Immature natural killer cell (primary cell): ENCODE measurements at places on chromosomes 3 and 15.

DNA sequence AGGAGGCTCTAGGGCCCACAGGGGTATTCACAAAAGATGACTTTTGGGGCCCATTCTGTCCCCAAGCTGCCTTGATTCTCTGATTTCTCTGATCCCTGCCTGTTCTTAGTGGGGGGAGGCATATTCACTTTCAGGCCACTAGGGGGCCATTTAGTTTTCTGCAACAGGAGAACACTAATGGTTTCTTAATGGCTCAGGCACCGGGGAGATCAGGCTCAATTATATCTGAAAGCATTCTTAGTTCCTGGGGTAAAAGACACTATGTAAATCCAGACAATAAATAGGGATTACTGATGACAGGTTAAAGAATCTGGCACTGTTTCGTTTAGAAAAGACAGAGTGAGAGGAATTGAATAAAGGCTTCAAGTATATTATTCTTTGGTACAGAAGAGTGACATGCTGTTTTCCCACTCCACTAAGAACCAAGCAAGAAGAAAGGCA is 2.5 kb upstream of the INAFM2 start:
- DNase-seq = peak; percentile 61

DNA sequence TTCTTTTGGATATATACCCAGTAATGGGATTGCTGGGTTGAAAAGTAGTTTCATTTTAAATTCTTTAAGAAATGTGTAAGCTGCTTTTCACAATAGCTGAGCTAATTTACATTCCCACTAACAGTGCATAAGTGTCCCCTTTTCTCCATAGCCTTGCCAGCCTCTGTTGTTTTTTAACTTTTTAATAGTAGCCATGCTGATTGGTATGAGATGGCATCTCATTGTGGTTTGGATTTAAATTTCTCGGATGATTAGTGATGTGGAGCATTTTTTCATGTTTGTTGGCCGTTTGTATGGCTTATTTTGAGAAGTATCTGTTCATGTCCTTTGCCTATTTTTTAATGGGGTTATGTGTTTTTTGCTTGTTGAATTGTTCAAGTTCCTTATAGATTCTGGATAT is 444.3 kb upstream of the ATP11B start:
- DNase-seq = no peak

GRCh38 chr3:38878646-38879045 is 62.6 kb upstream of the SCN10A start:
- DNase-seq = no peak

DNA sequence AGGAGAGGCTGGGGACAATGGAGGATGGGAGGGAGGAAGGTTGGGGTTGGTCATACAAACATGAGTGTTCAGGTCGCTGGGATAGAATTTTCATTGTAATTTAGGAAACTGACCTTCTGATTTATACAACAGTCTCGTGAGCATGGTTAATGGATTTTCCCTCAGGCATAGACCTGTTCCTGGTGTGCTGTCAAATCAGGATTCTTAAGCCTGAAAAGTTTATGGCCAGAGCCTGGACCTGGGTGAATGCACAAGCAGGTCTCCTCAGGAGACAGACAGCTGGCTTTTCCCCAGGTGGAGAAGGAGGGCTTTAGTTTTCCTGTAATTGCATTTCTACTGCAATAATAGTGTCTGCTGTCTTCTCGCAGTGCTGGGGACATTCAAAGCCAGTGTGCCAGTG is 338.0 kb downstream of the SHQ1 start:
- DNase-seq = no peak

DNA sequence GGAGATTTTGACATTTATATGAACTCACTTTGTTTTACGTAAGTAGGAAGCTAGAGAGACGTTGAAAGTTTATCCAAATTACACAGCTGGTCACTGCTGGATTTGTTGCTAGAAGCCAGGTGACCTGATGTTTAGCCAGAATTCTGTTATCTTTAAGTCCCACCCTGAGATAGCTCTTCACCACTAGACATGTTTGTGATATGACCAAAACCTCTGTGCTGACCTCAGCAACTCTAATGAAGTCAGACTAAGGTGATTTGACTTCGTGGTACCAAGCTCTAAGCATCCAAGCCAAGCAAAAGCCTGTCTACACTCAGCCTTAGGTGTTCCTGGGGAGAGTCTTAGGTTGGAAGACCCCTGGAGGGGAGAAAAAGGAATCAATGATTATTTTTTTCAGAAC is 102.4 kb downstream of the ARRDC4 start:
- DNase-seq = no peak

DNA sequence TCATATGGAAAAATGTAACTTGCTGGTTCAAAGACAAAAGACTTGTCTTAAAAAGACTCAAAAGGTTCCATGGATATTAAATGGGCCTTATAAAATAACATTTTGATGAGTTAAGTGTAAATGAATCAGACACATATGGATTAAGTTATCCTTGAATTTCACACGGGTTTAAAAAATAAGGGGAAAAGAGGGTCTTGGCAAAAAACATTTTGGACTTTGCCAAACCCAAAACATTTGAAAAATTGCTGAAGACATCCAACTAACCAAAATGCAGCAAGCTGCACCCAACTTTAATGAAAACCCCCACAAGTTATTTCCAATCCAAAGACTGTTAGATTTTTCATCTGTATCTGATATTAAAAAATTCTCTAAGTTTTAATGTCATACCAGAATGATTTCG is 200.7 kb downstream of the MEIS2 start:
- DNase-seq = no peak

GRCh38 chr15:78712797-78713515 is 71.9 kb upstream of the CHRNB4 start:
- DNase-seq = no peak

DNA sequence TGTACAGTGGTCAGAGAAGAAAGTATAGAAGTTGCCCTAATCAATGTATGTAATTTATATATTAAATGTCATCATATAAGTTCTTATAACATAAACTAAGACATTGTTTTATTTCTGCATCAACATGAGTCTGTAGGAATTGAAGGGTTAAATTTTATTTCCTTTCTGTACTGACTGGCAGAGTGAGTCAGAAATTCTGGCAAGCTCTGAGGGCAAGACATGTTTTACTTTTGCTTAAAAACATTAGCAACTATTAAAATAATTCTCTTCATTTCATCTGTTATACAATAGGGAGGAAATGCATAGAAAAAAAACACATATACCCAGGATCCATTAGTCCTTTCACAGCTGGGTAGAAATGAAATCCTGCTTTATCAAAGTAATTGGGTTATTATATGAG is 171.4 kb upstream of the ALCAM start:
- DNase-seq = no peak

- DNase-seq = no peak
Measured at GRCh38 chr3:48128774-48129173, 59.4 kb downstream of the CDC25A start.

DNA sequence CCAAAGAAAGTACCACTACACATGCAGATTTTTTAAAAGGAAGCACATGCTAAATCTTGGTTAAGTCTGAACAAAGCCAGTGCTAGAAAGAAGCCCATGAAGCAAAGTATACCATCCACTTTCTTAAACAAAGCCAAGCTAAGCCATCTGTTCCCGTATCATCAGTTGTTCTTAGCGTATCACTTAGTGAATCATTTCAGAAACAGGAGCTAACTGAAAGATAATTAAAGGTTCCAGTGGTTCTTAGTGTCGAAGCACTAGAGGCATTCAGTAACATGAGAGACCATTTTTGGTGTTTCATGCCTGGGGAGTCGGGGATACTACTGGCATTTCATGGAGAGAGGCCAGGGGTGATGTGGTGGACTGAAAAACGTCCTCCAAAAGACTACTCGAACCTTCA is 12.8 kb downstream of the UBXN7 start:
- no peak for DNase-seq

GRCh38 chr3:36876181-36876936 is 68.5 kb downstream of the TRANK1 start:
- DNase-seq = peak; percentile 85

DNA sequence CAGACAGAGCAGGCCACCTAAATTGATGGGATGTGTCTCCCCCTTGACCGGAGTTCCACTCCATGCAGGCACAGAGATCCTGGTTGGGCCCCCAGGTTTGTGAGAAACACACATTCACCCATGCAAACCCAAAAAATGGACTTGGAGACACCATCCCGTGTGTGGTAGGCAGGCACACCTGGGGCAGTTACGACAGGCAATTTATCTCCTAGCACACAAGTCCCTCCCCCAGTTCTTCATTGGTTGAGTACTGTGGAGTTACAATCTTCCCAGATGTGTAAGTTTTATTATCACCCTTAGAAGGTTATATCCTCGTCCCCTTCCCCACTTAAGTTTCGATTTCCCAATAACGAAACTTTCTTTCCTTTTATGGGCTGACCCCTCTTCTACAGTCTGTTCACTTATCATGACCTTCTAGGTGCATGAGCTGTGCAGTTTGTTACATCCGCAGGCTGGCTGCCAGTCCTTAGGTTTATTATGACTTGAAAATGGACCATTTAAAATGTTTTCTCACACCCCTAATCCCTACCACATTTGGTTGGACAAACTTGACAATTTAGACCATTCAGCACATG is 27.3 kb downstream of the ARL8B start:
- no peak for DNase-seq

- DNase-seq = no peak
Measured at GRCh38 chr15:101180620-101181307, 71.1 kb downstream of the CHSY1 start.

- no peak for DNase-seq
Measured at GRCh38 chr15:86193716-86194380, 114.2 kb downstream of the AGBL1 start.

GRCh38 chr3:19825193-19825592 is 108.8 kb downstream of the EFHB start:
- no peak for DNase-seq

DNA sequence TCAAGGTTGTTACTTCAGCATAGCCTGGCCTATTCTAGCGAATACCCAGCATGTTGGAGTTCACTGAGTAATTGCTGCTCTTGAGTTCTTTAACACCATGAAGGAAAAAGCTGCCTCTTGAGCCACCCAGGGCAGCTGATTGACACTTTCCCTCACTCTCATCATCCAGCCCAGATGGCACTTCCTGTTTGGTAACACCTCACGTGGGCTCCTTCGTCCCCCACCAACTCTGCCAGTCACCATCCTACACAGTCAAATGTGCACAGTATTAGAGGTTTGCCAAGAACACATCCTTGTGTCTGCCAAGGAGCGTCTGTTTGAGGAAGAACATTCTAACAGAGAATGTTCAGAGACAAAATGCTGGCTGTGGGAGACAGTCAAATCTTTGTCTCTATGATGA is 266.3 kb downstream of the RPLP1 start:
- peak; percentile 75 for DNase-seq

DNA sequence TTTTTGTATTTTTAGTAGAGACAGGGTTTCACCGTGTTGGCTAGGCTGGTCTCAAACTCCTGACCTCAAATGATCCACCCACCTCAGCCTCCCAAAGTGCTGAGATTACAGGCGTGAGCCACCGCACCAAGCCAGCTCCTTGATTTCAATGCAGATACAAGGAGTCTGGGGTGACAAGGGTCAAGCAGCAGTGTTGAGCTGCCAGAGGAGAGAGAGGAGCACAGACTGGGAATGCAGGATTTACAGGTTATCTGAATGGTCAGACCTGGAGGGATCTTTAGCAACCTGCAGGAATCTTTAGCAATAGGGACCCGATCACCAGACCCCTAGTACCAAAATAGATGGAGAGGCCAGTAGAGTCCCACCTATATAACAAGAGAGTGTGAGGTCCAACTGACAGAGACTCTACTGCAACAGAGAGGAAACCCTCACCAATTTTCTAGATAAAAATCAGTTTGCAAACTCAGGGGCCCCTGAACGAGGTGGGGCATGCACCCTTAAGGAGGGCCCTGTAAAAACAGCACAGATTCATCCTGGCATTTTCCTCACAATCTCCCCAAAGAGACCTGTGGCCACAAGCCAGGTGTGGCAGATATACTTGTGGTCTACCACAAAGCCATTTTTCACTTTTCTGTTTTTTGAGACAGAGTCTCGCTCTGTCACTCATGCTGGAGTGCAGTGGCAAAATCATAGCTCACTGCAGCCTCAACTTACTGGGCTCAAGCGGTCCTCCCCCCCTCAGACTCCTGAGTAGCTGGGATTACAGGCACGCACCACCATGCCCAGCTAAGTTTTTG is 10.7 kb upstream of the SHISA5 start:
- no peak for DNase-seq

GRCh38 chr3:16121391-16121790 is 53.1 kb upstream of the GALNT15 start:
- DNase-seq = no peak

DNA sequence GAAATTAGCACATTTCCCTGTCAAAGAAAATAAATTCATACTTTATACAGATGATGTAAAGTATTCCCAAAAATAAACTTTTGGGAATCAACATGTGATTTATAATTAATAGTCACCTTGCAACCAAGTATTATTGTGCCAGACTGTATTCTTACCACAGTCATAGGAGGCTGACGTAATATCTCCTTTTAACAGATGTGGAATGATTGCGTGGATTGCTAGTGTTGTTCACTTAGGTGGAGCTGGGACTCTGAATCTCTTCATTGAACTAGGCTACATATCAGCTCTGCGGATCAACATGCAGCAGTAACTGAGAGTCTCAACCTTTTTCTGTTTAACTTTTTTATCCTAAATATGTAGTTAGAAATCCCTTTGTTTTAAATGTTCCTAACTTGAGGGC is 37.2 kb downstream of the PXK start:
- no peak for DNase-seq

- peak; percentile 46 for DNase-seq
Measured at GRCh38 chr3:44323341-44323955, 15.1 kb upstream of the TCAIM start.

DNA sequence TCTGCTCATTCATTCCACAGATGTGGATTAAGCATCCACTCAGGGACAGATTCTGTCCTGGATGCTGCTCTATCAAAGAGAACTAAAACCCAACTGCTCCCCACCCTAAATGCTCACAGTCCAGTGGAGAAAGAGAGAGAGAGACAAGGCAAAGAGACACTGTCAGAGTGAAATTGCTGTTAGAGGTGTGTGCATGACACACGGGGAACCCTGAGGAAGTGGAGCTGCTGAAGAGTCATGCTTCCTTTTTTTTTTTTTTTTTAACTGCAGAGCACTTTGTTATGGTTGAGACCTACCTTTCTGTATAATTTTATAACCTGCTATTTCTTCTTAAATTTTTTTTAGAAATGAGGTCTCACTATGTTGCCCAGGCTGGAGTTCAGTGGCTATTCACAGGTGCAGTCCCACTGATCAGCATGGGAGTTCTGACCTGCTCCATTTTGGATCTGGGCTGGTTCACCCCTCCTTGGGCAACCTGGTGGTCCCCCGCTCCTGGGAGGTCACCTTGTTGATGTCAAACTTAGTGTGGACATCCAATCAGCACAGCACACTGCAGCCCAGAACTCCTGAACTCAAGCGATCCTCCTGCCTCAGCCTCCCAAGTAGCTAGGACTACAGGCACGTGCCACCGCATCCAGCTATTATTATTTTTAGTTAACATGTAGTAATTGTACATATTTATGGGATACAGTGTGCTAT is 18.2 kb upstream of the PSTPIP1 start:
- DNase-seq = no peak

- no peak for DNase-seq
Measured at GRCh38 chr3:135368316-135368715, 573.3 kb downstream of the EPHB1 start.
